ENCODE measurements at places on chromosomes 2 and 18.
A peak's percentile ranks its signal among the peaks of the same experiment; 100 is the strongest.

GRCh38 chr2:105794926-105795574 is 50.3 kb downstream of the NCK2 start:
- DNase-seq = no peak

DNA sequence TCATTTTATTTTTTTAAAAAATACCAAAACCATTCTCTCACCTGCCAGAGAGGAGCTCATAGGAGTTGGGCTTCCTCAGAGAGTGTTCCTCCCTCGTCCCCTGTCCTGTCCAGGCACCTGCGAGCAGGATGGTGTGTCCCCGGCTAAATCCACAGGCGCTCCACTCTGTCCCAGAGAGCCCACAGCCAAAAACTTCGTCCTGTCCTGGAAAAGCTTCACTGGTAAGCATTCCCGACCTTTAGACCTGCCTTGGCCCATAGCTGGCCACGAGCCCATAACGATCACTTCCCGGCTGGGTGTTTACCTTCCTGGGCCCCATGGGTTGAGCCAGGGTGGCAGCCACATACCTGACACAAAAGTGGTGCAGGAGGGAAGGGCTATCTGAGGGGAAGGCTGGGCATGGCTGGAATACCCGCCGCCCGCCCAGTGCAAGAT is at the start of gene NGEF:
Gene NGEF, minus strand, starts transcription at position 230 of the 435 bp plus-strand sequence. CDS start 38,366 bp downstream, outside the sequence.
- DNase-seq = no peak

DNA sequence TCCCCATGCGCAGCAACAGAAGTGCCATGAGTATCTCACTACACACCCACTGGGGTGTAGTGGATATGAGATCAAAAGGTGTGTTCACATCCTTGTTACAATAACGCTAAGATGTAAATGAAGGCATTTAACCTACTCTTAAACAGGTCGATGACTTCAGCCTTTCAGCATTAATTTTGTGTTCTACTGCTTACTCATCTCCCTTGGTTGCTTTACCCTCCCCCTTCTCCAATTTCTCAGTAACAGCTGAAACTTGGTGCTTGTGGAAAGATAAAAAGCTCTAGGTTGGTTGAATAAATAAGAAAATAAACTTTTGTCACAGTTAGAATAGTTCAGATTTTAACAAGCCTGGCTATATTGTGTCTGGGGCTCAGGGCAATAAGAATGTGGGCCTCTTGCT is 147.5 kb upstream of the SESTD1 start:
- DNase-seq = no peak

DNA sequence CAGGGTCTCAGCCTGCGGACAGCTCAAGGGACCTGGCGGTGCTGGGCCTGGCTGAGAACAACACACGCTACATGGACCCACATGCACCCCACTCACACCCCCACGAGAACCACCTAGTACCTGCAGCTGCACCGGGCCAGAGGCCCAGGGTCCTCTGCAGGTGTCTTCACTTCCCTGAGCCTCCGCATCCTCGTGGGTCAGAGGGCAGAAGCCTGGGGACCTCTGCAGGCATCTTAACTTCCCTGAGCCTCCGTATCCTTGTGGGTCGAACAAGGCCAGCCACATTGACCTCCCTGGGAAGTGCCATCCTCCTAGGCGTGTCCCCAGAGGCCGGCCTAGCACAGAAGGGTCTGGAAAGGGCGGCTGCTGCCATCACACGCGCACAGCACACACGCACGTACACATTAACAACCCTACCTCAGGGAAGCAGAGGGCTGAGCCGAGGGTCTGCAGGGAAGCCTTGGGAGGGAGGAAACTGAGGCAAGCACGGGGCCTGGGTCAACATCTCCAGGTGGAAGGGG is 62.5 kb upstream of the HPCAL1 start:
- DNase-seq = no peak

DNA sequence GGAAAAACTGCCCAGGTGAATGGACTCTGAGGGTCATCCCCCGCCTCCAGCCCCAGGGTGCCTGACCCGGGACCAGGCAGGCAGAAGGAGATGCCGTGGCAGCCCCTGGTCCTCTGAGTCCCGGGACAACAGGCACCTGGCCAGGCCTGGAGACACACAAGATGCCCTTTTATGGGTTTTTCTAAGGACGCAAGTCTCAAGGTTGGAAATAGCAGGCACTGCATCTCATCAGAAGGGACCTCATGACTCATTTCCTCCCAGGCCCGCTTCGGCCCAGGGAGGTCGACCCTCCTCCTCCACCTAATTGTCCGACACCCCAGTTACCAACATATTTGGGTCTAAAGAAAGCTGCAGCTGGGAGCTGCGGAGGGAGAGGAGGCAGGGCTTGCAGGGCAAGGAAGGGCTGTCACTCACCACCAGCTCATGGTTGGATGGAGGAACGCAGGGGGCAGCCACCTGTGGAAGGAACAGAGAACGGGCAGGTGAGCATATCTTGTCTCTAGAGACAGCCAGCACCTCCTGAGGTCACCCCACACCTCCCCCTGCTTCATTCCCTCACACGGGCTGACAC is 82.9 kb downstream of the TNS1 start:
- DNase-seq = no peak

GRCh38 chr18:40314199-40314598 is 1640.8 kb upstream of the PIK3C3 start:
- DNase-seq = no peak

DNA sequence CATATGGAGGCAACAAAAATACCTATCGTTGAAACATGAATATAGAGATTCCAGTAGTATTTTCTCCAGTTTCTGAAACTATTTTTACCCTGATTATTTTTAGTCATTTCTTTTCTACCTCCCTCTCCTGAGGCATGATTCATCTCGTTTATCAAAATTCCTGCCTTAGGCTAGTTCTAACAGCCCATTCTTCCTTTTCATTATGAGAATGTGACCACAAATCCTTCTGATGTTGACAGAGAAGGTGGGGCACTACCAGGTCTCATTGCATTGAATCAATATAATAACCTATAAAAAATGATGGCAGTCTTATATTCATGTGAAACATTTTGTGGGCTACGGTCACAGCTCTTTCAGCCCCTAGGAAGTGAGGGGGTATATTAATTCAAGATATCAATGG is 406.5 kb upstream of the UBE2E3 start:
- peak; percentile 14 for DNase-seq

- no peak for DNase-seq
Measured at GRCh38 chr2:28430788-28431418, 38.2 kb downstream of the FOSL2 start.

- no peak for DNase-seq
Measured at GRCh38 chr2:182182436-182182835, 196.8 kb downstream of the PPP1R1C start.

- DNase-seq = no peak
Measured at GRCh38 chr2:213609570-213610170, 325.4 kb downstream of the SPAG16 start.

GRCh38 chr2:52970642-52971041 is 797.0 kb upstream of the CHAC2 start:
- no peak for DNase-seq

GRCh38 chr2:218005028-218005427 is 2.2 kb upstream of the TNS1 start:
- DNase-seq = no peak

DNA sequence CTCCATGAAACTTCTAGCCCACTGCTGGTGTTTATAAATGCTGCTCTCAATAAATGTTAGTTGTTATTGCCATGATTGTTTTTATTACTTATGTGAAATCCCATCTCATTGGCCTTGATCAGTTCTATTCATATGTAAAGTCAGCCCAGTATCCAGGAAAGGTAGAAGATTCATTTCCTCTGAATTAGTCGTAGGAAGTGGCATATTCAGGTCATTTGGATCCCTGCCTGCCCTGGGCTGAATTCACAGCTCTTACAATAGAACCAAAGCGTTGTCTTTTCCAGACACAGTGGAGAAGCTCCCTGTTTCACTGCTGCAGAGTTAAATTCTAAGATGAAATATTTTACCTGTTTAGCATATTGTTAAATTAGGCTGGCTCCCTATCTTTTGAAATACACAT is 70.3 kb downstream of the MAIP1 start:
- no peak for DNase-seq

DNA sequence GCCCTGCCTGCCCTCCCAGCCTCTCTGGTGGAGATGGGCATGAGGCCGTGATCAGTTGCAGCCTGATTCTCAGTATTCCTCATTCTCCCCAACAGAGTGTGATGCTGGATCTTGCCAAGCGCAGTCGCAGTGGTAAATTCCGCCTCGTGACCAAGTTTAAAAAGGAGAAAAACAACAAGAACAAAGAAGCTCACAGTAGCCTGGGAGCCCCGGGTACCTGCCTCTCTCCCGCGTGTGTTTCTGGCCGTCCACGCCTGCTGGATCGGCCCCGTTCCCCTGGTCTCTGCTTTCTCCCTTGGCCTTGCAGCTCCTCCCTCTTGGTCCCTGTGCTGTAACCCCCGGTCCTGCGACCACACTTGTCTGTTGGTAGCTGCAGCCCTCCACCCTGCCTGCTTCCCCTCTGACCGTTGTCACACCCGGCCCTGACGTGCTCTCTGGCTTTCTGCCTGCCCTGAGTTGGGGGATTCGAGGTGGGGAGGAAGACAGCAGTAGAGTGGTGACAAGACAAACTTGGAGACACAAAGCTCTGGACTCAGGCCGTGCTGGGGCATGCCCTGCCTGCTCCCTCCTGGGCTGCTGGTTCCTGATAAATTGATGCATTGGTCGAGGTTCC is 99.5 kb downstream of the USP40 start:
- DNase-seq = no peak

DNA sequence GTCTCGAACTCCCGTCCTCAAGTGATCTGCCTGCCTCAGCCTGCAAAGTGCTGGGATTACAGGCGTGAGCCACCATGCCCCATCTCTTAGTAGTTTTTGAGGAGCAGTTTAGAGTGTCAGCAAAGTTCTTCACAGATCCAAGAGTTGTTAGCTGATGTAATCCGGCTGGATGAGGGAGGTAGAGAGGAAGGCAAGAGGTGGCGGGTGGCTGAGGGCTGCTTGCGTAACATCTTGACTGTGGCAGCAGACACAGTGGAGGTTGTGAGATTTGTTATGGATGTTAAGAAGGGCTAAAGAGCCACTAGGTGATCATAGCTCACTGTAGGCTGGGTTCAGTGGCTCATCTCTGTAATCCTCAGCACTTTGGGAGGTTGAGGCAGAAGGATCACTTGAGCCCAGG is 19.5 kb upstream of the FAM136A start:
- no peak for DNase-seq

- no peak for DNase-seq
Measured at GRCh38 chr2:28325173-28325566, 67.5 kb upstream of the FOSL2 start.

DNA sequence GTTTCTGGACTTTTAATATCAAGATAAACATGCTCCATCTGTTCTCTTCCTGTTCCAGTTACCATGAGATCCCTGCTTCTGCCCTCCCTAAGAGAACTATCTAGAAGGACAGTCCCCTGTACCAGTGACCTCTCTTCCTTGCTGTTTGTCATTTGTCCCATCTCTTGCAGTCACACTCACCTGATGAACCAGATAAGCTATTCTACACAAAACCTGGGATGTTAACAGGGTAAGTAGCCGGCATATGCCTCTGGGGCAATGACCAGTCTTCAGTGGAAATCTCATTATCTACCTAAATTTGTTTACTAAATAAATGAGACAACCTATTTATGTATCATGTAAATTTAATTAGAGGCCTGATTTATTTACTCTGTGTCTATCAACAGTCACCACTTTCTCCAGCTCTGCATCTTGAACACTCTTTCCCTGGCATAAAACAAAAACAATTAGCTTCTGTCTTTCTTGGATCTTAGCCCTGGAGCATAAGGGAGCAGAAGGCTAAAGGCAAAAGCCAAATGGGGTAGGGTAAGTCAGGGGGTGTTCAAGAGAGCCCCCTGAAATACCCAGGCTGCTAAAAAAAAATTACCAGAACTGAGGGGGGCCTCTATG is 337.7 kb downstream of the ALK start:
- no peak for DNase-seq

- DNase-seq = peak; percentile 94
Measured at GRCh38 chr18:36693931-36694620, 134.7 kb downstream of the TPGS2 start.

DNA sequence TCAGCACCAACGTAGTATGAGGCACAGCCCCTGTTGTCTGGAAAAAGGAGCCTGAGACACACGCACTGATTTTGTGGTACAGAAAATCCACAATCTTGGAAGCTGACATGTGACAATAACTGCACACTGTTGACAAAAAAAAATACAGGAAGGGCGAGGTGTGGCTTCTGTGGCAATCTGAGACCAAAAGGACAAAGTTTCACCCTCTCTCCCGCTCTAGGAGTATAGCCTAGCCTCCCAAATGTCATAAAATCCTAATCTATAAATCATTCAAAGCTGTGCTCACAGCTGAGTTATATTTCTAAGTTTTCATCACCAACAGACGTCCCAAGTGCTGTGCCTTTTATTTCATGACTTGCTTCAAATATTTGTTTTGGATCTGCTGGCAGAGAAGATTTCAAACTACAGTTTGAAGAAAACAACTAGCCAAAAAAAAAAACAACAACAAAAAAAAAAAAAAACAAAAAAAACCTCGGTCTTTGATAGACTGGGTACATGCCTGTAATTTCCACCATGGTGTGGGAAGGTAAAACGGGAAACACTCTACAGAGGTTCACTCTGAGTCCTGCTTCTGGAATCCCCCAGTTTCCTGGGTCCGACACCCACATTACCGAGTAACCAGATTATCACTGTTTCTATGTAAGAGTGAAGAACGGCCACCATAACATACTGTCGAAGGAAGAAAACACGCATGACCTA is 61.0 kb downstream of the C2orf76 start:
- DNase-seq = no peak

DNA sequence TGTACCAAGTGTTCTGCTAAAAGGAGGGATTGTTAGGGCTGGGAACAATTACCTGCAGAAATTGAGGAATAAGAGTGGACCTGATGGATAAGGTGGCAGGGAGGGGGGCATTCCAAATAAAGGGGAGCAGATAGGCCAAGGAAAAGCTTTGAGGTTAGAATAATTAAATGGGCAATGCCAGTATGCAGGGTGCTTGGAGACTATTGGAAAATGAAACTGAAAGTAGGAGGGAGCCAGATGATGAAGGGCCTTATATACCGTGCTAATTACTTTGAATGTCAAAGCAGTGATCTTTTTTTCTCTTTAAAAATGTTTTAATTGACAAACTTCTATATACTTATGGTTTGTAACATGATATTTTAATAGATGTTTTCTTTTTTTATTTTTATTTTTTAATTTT is 42.9 kb downstream of the MMADHC start:
- no peak for DNase-seq

- no peak for DNase-seq
Measured at GRCh38 chr2:197238043-197238365, 72.6 kb downstream of the ANKRD44 start.

DNA sequence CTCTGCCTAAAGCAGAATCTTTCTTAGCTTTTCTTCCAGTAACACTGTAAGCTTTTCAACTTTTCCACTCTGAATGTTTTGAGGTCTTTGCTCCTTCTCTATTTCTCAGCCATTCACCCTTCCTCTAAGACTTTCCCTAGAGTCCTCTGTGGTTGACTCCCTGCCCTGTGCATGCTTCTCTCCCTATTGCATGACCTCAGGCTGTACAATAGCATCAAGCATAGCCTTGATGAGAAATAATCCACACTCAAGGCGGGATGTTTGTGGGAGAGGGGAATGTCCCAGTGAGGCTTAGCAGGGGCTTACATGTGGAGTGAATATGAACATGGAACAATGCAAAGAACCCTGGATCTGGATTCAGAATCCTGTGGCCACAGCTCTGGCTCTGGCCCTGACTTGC is 48.4 kb upstream of the IGFBP5 start:
- DNase-seq = no peak
